ENCODE measurements at places on chromosomes 4 and X.

DNA sequence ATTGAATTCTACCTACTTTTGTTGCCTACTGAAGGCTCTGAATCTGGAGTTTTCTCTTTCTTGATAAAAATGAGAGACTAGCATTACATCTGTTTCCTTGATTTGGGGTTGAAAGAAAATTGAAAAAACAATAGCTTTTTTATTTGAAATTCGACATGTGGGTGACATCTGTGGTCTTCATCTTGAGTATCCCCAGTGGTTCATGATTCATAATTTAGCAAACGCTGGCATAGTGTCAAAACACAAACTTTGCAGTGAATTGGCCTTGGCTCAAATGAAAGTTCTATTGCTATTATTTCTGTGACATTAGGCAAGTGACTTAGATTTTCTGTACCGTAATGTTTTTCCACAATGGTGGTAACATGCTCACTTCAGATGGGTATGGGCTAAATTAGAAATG lies 747.6 kb downstream of the PCDH7 start:
- DNase-seq = no peak

- DNase-seq = no peak
Measured at GRCh38 chr4:159101988-159102621, 774 bp upstream of the RAPGEF2 start.

DNA sequence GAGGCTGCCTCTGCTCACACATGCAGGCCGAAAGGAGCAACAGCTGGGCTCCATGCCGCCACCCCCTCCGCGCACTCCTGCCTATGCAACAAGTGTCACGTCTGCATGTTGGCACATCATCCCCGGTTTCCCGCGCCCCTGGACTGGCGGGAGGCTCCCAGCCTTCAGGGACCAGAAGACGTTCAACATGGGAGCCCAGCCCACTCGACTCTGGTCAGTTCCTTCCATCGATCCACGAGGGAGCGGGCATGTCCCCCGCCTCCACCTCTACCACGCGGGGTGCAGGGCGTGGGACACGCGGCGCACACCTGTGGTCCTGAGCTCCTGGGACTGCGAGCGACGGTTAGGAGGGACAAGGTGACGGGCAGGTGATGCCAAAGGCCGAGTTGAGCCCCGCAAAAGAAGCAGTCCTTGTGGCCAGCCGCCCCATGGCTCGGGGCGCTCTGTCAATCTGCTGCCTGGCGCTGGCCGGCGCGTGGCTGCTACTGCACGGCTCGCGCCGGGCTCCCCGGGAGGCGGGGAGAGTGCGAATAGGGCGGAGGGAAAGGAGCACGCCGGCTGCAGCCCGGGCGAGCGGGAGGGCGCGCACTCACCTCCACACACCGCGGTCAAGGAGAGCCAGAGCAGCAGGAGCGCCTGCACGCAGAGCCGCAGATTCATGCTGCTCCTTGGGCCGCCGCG lies 645 bp downstream of the APLN start:
- DNase-seq = peak; percentile 54

- DNase-seq = no peak
Measured at GRCh38 chr4:57071326-57071725, 38.9 kb downstream of the IGFBP7 start.

GRCh38 chr4:189436207-189436606 lies 504.5 kb upstream of the FRG1 start:
- no peak for DNase-seq

DNA sequence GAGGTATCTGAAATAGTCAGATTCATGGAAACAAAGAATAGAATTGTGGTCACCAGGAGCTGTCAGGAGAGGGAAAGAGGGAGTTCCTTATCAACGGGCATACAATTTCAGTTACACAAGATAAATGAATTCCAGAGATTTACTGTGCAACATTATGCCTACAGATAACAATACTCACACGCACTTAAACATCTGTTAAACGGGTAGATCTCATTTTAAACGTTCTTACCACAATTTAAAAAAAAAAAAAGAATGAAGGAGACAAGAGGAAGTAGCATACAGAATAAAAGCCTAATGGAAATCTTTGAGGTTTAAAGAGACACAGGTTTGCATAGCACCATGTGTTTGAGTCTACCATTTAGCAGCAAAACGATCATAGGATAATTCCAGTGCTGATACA lies 298.0 kb downstream of the DKK2 start:
- no peak for DNase-seq

- DNase-seq = no peak
Measured at GRCh38 chr4:627347-628125, 2.2 kb downstream of the PDE6B start.

GRCh38 chr4:138110815-138111214 lies 131.3 kb downstream of the SLC7A11 start:
- DNase-seq = no peak

DNA sequence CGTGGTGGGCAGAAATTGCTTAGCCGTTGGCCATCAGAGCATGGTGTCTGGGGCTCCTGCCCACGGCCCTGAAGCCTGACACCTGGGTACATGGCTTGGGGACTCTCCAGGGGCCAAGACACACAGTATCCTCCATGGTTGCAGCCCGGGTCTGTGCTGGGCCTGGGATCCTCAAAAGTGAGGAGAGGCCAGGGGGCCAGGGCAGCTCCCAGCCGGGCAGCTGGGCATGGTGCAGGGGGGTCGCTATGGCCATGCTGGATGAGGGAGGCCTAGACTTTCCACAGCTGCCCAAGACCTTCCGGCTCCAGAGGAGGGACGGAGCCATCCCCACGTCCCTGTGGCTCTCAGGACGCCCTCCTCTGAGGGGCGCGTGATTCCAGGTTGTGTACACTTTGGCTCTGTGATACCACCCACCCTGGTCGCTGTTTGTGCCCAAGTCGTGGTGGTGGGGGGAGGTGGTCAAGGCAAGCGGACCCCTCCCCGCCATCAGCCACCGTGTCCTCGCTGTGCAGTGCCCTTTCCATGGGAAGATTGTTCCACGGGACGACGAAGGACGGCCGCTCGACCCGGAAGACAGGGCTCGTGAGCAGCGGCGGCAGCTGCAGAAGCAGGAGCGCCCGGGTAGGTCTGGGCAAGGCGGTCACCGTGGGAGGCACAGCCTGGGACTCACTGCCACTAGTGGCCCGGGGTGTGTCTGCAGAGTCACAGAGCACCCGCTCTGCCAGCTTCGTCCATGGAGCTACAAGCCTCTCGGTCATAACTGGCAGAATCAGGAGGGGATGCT lies 25.7 kb downstream of the NKX1-1 start:
- no peak for DNase-seq

DNA sequence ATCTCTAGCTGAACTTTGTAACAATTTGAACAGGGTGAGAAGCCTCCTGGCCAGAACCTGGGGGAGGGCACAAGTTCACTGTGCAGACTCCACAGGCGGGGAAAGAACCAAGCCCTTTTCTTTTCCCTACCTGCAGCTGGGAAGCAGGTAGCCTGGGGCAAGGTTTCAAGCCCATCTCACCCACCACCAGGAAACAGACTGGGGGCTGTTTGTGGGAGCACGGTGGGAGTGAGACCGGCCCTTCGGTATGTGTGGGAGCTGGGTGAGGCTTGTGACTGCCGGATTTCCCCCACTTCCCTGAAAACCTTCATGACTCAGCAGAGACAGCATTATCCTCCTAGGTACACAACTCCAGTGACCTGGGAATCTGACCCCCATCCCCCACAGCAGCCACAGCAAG lies 211.7 kb downstream of the ZNF674 start:
- DNase-seq = no peak

GRCh38 chrX:16975233-16975632 lies 28.8 kb downstream of the REPS2 start:
- DNase-seq = no peak

GRCh38 chr4:53598483-53598882 lies 7.2 kb upstream of the LNX1 start:
- DNase-seq = no peak

- no peak for DNase-seq
Measured at GRCh38 chrX:46588263-46588662, 14.7 kb downstream of the CHST7 start.

GRCh38 chr4:103074744-103075434 lies 1.7 kb downstream of the SLC9B2 start:
- no peak for DNase-seq

GRCh38 chr4:152189451-152190179 lies 346.3 kb downstream of the FBXW7 start:
- DNase-seq = peak; percentile 51

- DNase-seq = no peak
Measured at GRCh38 chr4:116926631-116927295, 158.6 kb downstream of the TRAM1L1 start.

GRCh38 chrX:2701600-2701999 lies 10.5 kb downstream of the CD99 start:
- DNase-seq = no peak

DNA sequence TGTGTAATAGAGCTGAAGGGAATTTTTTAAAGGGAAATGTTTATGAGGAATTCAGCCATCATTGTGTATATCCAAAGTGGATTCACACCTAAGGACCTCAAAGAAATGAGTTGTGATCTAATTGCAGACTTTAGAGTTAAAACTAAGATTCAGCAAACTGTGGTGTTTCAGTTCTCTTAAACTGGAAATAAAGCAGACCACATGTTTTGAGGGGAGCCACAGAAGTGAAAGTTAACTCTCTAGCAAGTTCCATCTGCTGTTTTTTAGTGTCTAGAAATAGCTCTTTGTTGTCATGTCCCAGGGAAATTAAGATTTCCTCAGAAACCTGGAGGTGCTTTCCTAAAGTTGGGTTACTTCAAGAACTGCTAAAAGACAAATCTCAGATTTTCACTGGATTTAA lies 97.3 kb upstream of the DDX3X start:
- DNase-seq = no peak

GRCh38 chr4:151804821-151805220 lies 44.0 kb upstream of the GATB start:
- no peak for DNase-seq

GRCh38 chrX:8548446-8548845 lies 83.8 kb downstream of the VCX3B start:
- no peak for DNase-seq
